ENCODE measurements at places on chromosomes 11 and 22.

GRCh38 chr11:17637901-17638300, 81.5 kb upstream of the MYOD1 start:
- no peak for DNase-seq

DNA sequence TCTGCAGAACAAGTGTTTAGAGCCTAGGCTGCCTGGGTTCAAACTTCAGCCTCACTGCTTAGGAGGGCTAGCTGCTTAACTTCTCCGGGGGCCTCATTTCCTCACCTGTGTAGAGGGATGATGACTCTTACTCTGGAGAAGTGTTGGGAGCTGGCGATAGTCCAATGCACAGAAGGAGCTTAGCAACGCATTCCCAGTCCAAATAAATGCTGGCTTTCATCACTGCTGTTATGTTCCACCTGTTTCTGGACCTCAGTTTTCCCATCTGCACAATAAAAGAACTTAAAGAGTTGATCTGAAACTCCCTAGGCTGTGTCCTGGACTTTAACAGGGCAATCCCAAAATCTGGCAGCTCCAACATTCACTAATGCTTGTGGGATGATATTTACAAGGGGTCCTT, 337.8 kb downstream of the MIAT start:
- no peak for DNase-seq

DNA sequence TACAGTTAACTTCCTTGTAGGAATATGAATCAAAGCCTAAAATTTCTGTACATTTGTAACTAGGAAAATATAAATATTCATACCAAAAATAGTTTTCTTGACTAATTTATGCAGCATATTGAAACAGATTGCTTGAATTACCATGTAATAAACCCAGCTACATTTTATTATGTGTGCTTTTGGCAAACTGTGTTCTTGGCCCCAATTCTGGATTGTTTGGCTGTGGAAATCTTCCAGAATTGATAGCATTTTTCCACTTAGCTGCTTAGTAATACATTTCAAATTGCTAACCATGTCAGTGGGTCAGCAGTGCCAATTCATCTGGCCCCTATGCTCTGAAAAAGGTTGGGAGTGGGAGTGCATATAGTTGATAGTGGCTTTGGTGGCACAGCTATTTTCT, 32.3 kb downstream of the PDHX start:
- DNase-seq = no peak

DNA sequence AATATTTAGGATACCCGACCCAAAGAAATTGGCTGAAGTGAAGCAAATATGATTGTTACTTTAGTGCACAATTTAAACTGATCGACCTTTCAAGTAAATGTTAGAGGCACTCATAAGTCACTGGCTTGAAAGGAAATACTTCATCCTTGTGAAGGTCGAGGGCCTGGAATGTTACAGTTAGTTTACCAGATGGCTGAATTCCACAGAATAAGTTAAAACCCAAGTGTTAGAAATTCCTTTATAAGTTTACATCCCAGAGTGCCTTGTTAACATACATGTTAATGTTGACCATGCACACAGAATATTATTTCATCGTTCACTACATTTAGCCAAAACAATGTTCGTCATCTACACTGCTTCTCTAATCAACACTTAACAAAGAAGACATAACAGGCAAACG, 235.5 kb upstream of the ANO3 start:
- DNase-seq = no peak

- no peak for DNase-seq
Measured at GRCh38 chr11:13486926-13487660, 8.7 kb downstream of the PTH start.

Measured in HS-27A (cell line).